ENCODE measurements at places on chromosomes 12 and 14.
A peak's percentile ranks its signal among the peaks of the same experiment; 100 is the strongest.

DNA sequence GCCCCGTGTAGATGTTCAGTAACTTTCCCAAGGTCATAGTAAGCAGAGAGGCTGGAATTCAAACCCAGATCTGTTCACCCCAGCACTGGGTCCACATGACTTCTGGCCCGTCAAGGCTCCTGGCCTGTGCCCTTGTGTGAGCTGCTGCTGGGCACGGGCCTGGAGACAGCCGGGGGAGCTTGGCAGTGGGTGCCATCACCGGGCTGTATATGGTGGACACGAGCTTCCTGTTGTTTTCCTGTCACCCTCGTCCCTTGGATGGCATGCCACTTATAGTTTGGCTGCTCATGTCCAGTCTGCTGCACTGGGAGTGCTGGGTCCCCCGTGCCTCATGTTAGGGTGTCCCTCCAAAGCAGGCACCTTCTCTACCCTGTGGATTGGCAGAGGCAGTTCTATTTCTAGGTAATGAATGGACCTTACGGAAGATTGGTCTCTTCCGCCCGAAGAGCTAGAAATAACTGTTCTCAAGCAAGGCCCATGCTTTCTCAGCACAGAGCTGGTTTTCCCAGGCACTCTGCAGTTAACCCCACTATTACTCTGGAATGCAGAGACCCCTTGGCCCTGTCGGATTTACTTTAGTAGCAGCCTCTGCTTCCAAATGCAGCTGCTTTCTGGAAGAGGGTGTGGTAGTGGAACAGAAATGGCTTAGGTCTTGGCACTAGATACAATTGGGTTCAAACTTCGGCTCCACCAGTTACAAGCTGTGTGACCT, 44.3 kb downstream of the ELK3 start:
- no peak for DNase-seq

DNA sequence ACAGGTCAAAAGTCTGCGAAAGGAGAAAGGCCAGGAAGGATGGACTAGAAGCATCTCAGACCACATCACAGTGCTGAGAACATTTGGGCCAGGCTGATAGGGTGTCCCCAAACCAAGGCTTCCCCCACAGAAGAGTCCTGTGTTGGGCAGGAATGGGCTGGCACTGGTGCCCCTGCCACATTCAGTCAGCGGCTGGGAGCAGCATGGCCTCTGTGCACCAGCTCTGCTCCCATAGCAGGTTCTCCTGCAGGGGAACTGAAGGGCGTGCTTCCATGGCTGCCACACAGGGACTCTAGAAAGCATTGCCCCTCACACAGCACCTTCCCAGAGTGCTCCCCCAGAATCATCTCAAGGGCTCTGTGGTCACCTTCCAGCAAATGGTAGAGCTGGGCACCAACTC, 17.5 kb downstream of the EVL start:
- DNase-seq = no peak

GRCh38 chr14:69766984-69767368, at the start of gene SRSF5:
SRSF5 (plus strand) TSS chr14:69767142; CDS start chr14:69768157, 1,015 bp downstream.
- DNase-seq = peak; percentile 85

DNA sequence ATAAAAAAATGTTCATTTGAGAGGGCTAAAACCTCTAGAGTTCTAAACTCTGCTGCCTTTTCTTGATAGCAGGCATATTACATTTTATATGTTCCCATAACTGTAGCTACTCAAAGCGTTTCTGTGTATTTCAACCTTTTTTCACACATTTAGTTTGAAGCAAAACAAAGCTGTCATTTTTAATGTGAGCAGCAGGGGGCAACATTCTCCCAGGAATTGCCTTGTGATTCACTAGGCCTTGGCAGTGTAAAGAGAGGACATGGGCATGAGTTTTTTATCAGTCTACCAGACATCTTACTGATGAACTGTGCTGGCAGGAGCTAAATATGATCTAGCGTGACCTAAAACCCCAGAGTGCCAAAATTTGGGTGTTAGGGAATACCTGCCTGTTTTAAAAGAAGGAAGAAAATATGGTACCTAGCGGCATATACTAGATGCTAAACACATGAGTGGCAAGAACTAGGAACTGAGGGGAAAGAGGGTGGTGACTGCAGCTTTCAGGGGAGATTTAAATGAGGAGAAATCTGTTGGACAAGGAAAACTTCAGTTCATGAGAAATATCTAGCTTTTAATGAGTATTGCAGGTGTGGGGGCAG, 65.3 kb downstream of the IFT43 start:
- DNase-seq = no peak

GRCh38 chr12:33587784-33588712, 148.4 kb upstream of the SYT10 start:
- no peak for DNase-seq

GRCh38 chr12:4645023-4645422, 3.8 kb downstream of the AKAP3 start:
- no peak for DNase-seq

GRCh38 chr14:90560991-90561390, 164.2 kb downstream of the CALM1 start:
- DNase-seq = no peak

- no peak for DNase-seq
Measured at GRCh38 chr12:110109037-110109836, 14.9 kb upstream of the IFT81 start.

- DNase-seq = no peak
Measured at GRCh38 chr14:98886982-98887381, 385.0 kb downstream of the BCL11B start.

GRCh38 chr12:53625373-53625945, 723 bp downstream of the ATF7 start:
- DNase-seq = no peak
